ENCODE measurements at places on chromosomes 1 and 21.

GRCh38 chr1:193730017-193730416 is 543.6 kb upstream of the B3GALT2 start:
- no peak for DNase-seq

DNA sequence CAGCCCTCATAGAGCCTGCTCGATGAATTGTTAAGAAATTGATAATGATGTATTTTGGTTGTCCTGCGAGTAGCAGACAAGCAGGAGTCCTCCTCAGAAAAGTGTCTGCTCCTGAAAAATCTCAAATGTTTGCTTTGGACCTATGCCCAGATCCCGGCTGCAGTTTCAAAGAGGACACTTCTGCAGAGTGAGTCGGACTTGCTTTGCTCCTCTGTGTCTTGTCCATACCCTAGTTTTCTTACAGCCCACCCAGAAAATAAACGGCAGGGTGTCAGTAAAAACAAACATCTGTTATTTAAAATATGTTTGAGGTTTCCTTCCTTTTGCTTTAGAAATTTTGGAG is 2.8 kb downstream of the S100A10 start:
- no peak for DNase-seq

DNA sequence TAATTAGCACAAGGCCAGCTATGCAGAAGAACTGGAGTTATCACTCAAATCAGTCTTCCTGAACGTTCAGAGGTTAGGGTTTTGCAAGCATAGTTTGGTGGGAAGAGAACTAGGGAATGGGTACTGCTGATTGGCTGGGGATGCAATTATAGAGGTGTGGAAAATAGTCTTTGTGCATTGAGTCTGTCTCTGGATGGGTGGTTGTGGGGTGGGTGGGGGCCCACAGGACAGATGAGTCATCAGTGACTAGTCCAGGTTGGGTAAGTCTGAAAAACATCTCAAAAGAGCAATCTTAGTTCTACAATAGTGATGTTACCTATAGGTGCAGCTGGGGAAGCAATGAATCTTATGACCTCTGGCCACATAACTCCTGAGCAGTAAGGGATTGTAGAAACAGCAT is 89.7 kb upstream of the HMCN1 start:
- DNase-seq = no peak

GRCh38 chr1:220123889-220124288 is 30.0 kb downstream of the IARS2 start:
- no peak for DNase-seq

- no peak for DNase-seq
Measured at GRCh38 chr1:109198043-109198695, 15.5 kb upstream of the SARS1 start.

GRCh38 chr21:44918581-44919033 is 2.1 kb downstream of the ITGB2 start:
- no peak for DNase-seq

DNA sequence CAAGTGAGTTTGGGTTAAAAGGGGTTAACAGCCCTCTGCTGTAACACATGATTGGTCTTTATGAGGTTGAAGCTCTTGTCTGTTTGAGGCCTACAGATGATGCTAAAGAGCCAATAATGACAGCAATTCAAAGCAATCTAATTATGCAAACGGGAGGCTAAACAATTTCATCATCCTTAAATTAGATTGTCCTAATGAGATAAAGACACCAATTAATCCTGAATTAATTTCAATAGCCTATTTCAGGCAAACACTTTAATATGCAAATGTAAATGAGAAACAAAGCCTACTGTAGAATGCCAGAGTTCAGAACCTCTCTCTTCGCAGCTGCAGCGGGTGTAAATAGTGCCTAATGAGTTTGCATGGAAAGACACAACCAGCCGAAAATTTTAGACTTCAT is 504.7 kb upstream of the PBX1 start:
- DNase-seq = no peak

GRCh38 chr1:55311057-55311641 is 96.0 kb upstream of the USP24 start:
- no peak for DNase-seq

- DNase-seq = no peak
Measured at GRCh38 chr1:217605390-217605789, 25.5 kb downstream of the GPATCH2 start.

DNA sequence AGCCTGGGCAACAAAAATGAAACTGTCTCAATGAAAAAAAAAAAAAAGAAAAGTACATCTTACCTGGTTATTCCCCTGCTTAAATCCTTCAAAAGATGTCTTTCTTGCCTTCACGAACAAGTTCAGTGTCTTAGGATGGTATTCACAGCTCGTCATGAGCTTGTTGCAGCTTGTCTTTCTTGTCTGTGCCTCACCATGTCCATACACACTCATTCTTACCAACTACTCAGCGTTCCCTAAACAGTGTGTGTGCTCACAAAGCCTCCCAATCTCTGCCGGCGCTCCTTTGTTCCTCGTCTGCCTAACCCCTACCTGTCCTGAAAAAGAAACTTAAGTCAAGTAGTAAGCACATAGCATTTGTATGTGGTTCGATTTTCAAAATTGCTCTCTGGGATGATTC is 31.1 kb downstream of the UBE4B start:
- DNase-seq = no peak

DNA sequence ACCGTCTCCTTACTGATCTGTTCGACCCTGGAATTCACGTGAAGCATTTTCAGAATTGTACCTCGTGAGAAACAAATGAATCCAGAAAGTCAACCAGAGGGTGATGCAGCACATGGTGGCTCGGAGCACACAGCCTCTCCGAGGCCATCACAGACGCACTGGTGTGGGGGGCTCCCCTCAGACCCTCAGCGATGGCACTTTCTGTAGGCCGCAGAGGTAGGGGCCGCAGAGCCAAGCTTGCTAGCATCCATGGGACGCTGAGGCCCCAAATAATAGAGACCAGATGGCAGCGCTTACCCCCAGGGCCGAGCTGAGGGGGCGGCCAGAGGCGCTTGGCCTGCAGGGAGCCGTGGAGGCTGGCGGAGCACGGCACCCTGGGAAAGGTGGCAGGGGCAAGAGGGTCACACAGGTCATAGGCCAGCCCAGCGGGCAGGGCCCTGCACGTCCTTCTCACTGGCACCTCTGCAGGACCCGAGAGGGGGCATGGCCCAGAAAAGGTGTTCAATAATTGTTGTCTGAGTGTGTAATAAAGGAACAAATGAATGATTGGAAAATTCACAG is 28.1 kb upstream of the COL6A2 start:
- DNase-seq = no peak

- DNase-seq = no peak
Measured at GRCh38 chr1:7319196-7319595, 451.9 kb upstream of the VAMP3 start.

- DNase-seq = no peak
Measured at GRCh38 chr1:26327956-26328362, 10.2 kb downstream of the CD52 start.

DNA sequence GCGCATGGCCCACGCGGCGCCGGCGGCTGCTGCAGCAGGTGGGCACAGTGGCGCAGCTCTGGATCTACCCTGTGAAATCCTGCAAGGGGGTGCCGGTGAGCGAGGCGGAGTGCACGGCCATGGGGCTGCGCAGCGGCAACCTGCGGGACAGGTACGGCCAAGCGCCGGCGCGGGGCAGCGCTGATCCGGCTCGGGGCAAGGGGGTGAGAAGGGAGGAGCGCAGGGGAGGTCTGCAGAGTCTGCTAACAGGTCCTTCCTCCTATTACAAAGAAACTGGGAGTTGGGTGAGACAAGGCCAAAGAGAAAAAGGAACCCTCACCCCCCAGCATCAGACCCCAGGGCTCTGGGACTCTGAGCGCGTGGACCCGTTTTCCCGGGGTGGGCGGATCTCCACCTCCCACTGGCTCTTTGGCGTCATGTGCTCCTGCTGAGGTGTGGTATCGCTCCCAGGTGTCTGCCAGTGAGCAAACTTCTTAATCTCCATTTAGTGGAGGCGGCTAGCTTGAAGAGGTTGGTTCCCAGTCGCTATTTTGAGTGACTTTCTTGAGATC is 431 bp downstream of the MTARC1 start:
- no peak for DNase-seq

DNA sequence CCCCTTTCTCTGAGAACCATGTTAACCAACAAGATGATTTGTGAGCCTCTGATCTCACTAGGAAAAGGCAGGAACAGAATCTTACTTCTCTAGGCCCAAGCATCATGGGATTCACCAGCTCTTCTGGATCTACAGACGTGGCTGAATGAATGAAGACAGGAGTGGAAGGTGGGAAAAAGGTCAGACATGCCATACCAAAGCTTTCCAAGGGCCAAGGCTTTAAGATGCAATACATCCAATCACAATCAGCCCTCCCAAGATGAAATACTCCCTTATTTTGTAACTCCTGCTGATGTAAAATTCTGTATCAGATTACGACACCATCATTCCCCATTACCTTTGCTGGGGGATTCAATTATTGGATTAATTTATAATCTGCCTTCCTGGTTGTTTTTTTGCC is 80.9 kb downstream of the SSBP3 start:
- no peak for DNase-seq

- no peak for DNase-seq
Measured at GRCh38 chr1:246638941-246639655, 72.8 kb downstream of the CNST start.

- DNase-seq = no peak
Measured at GRCh38 chr1:59343576-59343840, 46.6 kb downstream of the FGGY start.

GRCh38 chr1:62346886-62347285 is 27.7 kb upstream of the KANK4 start:
- no peak for DNase-seq

DNA sequence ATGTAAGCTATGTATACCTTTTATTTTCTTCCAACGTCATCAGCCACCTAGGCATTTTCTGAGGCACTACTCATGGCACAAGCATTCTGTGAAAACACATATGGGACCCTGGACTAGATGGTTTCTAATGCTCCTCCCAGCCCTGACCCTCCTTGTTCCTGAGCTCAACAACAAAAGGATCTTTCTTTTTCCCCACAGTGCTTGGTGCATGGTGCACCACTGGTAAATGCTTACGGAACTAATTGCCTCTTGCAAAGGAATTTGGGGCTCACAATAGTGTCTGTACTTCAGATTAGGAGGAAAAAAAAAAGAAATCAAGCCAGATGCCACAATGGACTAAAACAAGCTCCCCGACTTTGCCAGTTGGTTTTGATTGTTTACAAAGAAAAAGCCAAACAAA is 390.5 kb downstream of the PLPP3 start:
- DNase-seq = no peak

DNA sequence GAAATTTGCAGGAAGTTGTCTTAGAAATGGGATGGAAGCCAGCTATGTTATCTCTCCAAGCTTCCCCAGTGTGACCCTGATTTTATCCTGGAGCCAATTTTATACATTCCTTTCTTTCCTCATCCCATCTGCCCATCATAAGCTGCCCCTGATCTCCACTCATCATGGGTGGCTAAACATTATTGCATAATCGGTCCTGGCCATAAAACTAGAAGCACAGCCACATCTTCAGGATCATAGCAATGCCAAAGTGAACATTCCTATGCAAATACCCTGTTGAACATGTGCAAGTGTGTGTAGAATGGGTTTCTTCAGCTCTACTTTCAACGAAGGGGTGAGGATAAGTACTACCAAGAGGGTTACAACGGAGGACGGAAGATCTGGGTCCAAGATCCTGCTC is 50.6 kb upstream of the COG2 start:
- no peak for DNase-seq

GRCh38 chr1:177067752-177068410 is 96.6 kb downstream of the ASTN1 start:
- DNase-seq = no peak

GRCh38 chr21:24220446-24220845 is 1386.8 kb downstream of the MRPL39 start:
- DNase-seq = no peak

DNA sequence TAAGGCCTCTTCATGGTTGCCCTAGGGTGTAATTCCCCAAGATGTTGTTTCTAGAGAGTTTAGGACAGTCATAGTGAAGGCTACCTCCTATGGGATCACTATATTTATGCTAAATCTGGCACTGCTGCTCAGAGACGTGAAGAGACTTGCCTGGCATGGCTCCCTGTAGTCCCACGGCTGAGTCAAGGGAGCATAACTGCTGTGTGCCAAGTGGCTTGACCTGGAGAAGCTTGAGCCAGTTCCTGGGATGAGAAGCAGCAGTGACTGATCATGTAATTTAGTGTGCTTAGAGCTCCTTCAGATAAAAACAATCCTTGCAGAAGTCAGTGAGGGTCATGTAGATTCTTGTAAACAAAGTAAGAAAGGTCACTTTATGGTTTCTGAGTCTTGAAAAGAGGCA is 68.9 kb upstream of the TSPAN2 start:
- no peak for DNase-seq

DNA sequence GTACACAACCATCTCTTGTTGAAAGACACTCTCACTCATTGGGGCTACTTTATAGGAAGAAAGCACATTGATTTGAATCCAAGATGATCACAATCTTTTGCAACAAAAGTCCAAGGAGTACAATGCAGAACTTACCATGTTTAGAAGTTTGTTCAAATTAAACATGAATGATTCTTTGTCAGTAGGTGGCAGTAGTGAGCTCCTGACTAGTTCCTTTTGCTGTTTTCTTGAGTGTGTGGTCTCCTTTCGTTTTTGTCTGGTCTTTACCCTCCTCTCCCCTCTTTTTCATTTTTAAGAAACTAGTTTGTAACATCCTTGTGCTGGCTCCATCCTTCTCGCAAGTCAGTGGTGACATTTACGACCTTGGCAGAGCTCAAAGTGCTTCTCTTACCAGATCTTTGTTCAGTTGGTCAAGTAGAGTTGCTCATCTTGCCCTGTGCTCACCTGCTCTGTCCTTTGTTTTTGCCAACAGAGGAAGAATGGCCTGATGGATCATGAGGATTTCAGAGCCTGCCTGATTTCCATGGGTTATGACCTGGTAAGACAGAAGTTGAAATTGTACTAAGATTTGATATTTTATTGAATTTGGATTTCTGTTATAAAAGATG is 35.7 kb upstream of the MTR start:
- peak; percentile 79 for DNase-seq

DNA sequence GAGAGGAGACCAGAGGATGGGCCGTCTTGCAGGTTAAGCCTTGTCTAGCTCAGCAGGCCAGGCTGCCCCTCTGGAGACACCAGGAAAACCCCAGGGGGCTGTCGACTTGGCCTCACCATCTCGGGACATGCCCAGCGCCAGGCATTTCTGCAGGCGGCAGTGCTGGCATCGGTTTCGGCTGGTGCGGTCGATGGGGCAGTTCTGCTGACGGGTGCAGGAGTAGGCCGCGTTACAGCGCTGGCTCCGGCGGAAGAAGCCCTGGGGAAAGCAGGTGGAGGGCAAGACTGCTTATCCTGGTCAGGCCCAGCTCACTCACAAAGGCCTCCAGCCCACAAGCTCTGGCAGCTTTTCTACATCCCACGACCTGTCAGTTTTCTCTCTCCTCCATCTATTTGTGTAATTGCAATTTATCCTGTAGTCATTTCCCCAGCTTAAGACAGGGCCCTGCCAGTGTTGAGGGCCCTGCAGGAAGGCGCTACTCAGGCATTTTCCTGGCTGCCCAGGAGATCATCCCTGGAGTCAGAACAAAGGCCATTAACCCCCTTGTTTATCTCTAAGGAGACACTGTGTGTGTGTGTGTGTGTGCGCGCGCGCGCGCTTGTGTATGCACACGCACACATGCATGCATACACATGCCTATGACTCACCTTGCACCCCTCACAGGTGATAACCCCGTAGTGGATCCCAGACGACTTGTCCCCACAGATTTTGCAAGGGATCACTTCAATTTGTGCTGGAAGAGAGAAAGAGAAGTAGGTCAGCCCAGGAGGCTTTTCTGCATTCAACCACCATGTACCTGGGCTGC is 11.5 kb upstream of the LINGO4 start:
- no peak for DNase-seq

All from hematopoietic multipotent progenitor cell (in vitro differentiated cells).